ENCODE measurements at places on chromosomes 11 and 22.

- DNase-seq, result no peak
These were observed 12.0 kb downstream of the GUCY1A2 start for GRCh38 chr11:107006076-107006833.

GRCh38 chr22:38032681-38033521 is 24.3 kb upstream of the PICK1 start:
- no peak for DNase-seq

DNA sequence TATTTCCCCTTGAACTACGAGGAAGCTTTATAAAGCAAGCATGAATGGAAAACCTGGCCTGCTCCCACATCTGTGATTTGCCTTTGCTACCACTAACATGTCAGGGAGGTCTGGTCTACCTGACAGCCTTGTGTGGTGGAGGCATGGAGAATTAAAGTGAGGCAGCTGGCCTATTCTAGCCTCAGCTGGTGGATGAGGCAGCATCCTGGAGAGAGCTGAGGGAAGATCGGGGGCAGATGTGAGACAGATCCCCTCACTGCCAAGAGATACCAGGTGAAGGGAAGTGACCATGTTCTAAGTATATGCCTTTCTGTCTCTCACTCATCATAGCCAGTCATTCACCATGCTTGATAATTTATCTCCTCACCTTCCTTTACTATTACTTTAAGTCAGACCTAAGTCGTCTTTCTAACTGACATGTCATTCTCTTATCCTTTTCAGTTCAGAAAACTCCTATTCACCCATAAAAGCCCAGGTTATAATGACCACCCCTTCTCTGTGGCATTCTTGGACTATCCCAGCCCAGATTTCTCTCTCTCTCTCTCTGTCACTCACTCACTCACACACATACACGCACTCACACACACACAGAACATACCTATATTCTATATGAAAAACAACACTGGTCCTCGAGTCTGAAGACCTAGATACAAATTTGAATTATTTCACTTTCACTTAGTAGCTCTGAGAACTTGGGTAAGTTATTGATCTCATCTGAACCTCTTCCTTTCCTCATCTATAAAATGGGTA is 90.7 kb downstream of the CSNK2A3 start:
- no peak for DNase-seq

DNA sequence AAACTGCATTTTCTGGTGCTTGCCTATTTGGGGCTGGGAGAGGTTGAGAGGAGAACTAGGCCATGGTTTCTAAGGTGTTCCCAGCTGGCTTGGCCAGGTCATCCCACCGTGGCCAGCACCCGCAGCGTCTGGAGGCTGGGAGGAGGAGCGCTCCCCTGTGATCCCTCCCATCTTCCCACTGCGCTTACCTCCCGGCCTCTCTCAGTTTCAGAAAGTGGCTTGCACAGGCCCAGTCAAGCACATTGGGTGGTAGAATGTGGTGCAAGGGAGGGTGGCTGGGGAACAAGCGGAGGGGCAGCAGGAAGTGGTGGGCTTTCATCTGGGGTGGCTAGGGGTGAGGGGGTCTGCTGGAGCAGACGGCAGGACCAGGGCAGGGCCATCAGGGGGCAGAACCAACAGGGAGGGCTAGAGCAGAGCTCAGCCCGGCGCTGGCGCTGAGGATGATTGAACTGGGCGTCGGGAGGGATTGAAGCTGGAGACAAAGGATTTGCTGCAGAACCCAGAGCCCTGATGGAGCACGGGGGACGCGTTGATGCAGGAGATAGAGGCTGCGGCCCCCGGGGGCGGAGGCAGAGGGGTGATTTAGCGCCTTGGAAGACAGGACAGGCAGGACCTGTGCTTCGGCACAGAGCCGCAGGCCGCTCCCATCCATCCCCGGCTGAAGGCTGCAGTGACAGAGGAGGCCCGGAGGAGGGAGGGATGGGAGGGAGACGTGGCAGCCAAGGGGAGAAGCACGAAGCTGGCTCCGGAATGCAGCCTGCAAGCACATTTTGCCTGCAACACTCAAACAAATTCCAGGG is 76.0 kb downstream of the TRIM29 start:
- no peak for DNase-seq

DNA sequence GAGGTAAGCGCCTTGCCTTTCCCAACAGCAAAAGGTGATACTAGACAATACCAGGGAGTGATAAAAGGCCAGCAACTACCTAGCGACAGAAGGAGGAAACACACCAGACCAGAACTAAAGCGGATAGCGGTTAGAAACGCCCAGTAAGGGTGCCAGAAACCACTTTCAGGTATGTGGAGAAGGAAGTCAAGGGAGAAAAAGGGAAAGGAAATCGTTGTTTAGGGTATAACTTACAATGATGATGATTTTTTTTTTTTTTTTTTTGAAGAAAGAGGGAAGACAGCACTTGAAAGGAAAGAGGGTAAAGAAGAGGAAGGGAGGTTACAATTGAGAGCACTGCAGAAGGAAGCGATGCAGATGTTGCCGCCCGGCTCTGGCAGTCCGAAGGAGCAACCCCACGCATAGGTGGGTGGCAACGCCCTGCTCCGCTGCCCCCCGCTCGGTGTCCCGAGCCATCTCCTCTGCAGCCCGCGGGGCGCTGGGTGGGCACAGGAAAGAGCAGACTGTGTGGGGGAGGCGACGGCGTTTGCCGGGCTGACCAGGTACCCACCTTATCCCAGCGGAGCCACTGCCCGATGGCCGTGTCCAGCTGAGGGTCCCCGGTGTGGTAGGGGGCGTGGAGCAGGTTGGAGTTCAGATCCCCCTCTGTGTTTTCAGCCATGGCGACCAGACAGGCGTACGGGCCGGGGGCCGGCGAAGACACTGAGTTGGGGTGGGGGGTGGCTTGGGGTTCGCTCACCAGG is 561 bp downstream of the PGM2L1 start:
- DNase-seq, result peak; percentile 83

- no peak for DNase-seq
These were observed 34.9 kb downstream of the RSPH14 start for GRCh38 chr22:23106906-23107367.

DNA sequence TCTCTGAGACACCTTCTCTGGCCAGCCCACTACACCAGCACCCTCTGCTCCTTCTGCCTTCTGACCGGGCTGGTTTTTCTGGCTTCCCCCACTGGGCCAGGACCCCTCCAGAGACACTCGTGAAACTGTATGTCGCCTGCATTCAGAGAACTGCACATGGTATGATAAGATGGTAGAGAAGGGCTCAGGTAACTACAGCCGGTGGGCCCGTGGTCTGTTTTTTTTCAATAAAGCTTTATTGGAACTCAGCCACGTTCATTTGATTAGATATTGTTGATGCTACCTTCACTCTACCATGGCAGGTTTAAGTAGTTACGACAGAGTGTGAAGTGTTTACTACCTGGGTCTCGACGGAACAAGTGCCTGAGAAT is 514.0 kb downstream of the TBC1D22A start:
- no peak for DNase-seq

DNA sequence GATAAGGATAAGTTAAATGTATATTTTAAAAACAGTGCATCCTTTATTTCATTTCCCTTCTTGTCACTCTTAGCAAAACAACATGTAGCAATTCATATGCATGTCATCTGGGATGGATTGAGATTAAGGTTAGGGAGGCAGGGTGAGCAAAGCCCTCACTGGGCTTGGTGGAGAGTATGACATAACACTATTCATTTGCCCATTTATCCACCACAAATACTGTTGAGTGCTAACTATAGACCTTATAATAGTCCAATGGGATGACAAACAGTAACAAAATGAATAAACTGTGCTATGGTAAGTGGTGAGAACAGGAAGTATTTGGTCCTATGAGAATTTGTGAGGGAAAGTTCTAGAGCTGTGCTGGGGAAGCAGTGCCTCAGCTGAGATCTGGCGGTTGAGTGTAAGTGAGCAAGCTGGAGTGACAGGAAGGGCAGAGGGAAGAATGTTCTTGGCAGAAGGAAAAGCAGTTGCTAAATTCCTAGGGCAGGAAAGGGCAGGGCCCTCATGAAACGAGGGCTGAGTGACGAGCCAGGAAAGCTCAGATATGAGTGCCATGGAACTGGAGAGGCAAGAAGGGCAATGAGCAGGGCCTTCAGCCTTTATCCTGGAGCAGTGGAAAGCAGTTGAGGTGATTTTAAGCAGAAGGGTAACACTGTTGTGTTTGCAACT is 6.7 kb downstream of the HSD17B12 start:
- no peak for DNase-seq

GRCh38 chr11:38345286-38345685 is 1747.2 kb upstream of the RAG2 start:
- DNase-seq, result no peak

DNA sequence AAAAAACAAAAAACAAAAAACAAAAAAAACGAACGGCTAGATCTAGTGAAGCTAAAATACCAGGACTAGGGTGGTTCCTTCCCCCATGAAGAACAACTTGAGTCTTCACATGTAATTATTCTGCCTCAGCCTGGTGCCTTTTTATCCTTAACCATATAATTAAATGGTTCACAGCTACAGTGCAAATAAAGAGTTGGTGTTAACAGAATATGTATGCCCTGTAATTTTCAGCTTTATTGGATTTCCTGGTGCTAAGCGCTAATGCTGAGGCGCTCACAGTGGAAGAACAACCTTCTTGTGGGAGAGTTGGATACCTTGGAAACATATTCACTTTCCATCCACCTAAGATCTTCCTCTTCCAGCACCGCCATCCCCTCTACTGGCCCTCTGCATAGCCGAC is 158.5 kb upstream of the SORL1-AS1 start:
- DNase-seq, result no peak

- no peak for DNase-seq
These were observed 25.5 kb downstream of the NPAT start for GRCh38 chr11:108196901-108197300.

DNA sequence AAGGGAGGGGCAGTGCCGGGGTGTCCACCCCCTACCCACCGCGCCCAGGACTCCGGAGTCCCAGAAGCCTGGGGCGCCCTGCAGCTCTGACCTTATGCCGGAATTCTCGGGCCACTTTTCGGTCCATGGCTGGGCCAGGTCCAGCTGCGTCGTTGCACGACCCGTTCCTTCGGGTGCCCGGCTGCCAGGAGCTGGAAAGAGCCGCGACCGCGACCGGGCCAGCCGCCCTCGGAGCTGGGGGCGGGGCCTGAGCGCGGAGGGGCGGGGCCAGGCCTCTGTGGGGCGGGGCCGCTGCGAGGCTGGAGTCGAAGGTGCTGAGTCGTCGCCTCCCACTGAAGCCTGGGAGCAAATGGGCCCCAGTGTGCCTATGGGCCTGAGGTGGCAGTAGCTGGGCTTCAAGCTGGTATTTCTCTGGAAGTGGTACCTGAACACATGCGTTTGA is at the start of gene USH1C:
Gene USH1C (minus strand): TSS at position 236 of the 442 bp plus-strand sequence. CDS start 109 bp downstream, at position 127.
- peak; percentile 78 for DNase-seq

GRCh38 chr11:19890308-19890707 is 177.7 kb downstream of the NAV2 start:
- no peak for DNase-seq

GRCh38 chr11:68342459-68343158 is 30.2 kb downstream of the LRP5 start:
- DNase-seq, result no peak

GRCh38 chr11:111559800-111560464 is 19.4 kb downstream of the LAYN start:
- no peak for DNase-seq

DNA sequence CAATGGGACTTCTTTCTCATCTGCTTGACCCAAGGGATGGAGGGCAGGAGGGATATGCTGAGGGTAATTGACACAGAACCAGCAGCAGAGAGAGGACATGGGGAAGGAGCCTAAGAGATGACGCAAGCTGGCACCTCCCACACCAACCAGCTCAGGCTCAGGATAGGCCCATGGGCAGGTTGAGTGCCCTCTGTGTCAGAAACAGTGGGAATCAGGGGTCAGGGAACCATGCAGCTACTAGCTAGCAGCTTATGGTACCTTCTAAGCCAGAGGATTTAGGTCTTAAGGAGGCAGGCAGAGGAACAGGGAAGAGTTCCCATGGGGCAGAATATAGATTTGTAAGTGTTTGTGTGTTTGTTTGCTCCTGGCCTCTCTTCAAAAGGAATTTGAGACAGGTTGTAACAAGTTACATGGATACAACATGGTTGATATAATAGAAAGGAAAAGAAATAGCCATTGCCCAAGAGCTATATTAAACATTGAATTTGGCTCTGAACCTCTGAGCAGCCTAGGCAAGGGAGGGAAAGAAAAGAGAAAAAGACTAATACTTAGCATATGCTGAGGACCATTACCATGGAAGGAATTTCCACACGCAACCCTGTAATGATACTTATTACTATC is 39.9 kb upstream of the NAV2 start:
- no peak for DNase-seq

GRCh38 chr22:25722626-25723025 is 19.4 kb upstream of the MYO18B start:
- no peak for DNase-seq

DNA sequence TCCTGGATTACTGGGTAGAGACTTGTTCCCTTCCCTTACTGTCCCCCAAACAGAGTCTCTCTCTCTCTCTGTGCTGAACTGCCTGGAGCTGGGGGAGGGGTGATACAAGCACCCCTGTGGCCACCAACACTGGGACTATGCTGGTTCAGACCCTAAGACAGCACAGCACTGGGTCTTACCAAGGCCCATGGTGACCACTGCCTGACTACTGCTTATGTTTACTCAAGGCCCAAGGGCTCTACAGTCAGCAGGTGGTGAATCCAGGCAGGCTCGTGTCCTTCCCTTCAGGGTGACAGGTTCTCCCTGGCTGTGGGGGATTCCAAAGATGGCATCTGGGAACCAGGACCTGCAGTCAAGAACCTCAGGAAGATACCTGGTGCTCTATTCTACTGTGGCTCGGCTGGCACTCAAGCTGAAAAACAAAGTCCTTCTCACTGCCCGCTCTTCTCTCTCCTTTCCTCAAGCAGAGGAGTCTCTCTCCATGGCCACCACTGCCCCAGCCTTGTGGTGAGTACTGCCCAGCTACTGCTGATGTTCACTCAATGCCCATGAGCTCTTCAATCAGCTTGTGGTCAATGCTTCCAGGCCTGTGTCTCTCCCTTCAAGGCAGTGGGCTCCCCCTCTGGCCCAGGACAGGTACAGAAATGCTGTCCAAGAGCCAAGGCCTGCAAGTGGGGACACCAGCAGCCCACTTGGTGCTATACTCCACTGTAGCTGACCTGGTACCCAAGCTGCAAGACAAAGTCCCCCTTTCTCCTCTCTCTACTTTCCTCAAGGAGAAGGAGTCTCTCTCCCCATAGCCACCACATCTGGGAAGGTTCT is 41.8 kb upstream of the SHANK2 start:
- no peak for DNase-seq

DNA sequence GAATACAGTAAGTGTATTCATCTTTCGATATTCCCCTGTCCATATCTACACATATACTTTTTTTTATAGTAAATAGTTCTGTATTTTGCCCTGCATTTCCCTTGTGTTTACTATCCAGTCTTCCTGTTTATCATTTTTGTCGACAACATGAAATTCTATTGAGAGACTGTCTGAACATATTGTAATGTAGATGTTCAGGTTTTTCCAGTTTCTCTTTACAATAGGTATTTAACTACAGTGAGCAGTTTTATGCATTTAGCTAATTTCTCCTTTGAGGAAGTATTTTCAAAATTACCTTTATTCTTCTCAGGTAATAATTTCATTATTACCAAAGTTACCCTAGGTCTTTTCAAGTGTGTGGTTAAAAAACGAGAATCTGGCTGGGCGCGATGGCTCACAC is 16.7 kb downstream of the PIK3IP1 start:
- no peak for DNase-seq
